A549 treated with ZK216348 at 1 μM for 4 hours (cell line): ENCODE measurements at places on chromosomes 13 and 19. TPM values are rescaled to one million over a fixed set of nuclear protein-coding genes. Genes with fewer than 3 reads are reported as not detected.

Gene GNG7
- total RNA-seq = 0.04 to 0.12 TPM (median 0.06 TPM) in 5 replicates

Gene ZNF763
- not detected in 5 replicates for total RNA-seq

Gene HNRNPA1L2
- 4.8 to 8.0 TPM (median 5.6 TPM) in 5 replicates for total RNA-seq

Gene ADGRE2
- total RNA-seq = 0.53 to 1.4 TPM (median 0.99 TPM) in 5 replicates

Gene PRR19
- total RNA-seq = 3.5 to 4.9 TPM (median 3.7 TPM) in 5 replicates

Gene FFAR1
- total RNA-seq = not detected in 5 replicates

Gene RAB3D
- total RNA-seq = 3.2 to 4.8 TPM (median 3.7 TPM) in 5 replicates

Gene CEACAM7
- total RNA-seq = not detected in 5 replicates

Gene TMEM86B
- 2.2 to 5.4 TPM (median 4.8 TPM) in 5 replicates for total RNA-seq

Gene VSTM1
- total RNA-seq = 0.55 to 0.92 TPM (median 0.78 TPM) in 3 of 5 replicates, not detected in the others

Gene RASIP1
- 0.13 to 1.4 TPM (median 0.36 TPM) in 5 replicates for total RNA-seq
